ENCODE measurements at places on chromosomes 13 and 19.

DNA sequence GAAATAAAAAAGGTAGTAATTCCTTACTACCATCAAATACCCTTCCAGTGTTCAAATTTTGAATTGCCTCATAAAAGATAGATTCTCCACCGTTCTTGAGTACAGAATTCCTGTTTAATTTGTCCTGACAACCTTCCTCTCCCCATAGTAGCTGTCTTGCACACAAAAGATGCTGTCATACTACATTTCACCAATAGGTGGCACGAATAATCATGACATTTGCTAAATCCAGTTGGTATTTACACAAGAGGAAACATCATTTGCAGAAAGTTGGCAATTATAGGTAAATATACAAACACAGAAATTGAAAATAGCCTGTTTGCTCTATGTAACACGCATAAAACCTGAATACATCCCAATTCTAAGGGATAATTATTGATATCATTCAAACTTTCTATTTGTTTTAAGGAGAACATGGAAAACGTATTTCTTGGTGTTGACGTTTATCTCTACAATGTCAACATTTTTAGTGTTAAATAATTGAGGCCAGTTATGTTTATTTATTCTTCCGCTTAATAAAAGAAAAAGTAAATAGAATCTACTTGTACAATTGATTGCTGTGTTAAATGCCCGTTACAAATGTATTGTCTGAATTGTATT lies 58.3 kb upstream of the CLDN10 start:
- DNase-seq: no peak

- no peak for DNase-seq
These were observed 11.6 kb downstream of the MAP4K1 start for GRCh38 chr19:38606131-38606530.

DNA sequence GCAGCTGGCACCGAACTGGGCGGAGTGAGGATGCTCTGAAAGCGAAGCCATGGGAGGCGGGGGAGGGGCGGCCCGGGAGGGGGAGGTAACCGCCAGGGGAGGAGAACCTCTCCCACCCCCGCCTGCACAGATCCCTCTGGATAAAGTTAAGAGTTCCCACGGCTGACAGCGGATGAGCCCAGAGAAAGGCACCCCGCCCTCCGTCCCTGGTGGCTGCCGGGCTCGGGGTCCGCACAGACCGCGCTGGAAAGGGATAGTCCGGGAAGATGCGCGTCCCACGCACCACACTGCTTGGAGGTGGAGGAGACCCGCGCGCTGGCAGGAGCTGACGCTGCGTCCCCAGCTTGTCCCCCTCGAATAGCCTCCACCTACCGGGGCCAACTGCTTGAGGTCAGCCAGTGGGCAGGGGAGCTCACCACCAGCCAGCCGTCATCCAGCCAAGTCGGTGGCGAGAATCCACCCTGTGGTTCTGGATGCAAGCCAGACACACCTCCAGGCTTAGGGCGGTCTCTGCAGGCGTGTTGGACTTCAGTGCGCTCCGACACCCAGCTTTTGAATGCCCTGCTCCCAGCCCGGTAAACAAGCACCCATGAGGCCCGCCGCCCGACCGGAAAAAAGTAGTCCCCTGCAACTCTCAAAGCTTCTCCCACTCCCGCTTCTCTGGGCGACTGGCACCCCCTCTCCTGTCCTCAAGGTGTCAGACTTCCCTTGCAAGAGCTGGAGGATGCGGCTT lies at the start of gene TRPC4:
TRPC4 (minus strand) TSS at position 17 of the 733 bp plus-strand sequence. CDS start 86,439 bp downstream, outside the sequence.
- DNase-seq: peak; percentile 37

GRCh38 chr19:14378890-14379289 lies 2.4 kb upstream of the ADGRE5 start:
- no peak for DNase-seq

DNA sequence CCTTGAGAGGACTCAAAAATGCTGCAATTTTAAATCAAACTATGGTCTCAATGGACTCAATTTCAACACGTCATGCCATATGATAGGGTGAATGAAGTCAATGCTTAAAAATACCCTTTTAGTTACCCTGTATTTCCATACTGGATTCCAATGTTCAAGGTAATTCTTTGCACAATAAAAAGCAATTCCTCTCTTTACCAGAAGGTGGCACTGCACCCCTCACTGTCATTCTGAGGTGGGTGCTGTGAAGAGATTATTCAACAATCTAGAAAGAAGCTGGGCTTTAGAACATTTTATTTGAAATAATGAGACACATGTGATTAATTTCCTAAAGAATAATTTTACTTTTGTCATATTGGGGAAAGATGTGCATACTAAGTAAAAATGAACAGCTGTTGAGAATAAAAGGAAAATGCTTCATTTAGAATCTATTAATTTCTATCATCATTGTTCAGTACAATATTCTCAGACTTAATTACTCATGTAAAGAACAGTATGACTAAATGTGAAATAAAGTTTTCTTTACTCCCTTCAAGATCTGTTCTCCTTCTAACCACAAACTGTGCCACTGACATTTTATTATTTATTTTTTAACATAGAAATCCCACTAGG lies 789.1 kb downstream of the GPC5 start:
- DNase-seq: no peak

GRCh38 chr13:110183910-110184309 lies 123.0 kb downstream of the COL4A1 start:
- no peak for DNase-seq

GRCh38 chr13:24041651-24042225 lies 118.8 kb upstream of the SPATA13 start:
- no peak for DNase-seq

- no peak for DNase-seq
These were observed 4.1 kb downstream of the TLE2 start for GRCh38 chr19:3024870-3025548.
